ENCODE measurements at places on chromosomes 5 and 9. TPM values are rescaled to one million over a fixed set of nuclear protein-coding genes. Genes with fewer than 3 reads are reported as not detected.

DNA sequence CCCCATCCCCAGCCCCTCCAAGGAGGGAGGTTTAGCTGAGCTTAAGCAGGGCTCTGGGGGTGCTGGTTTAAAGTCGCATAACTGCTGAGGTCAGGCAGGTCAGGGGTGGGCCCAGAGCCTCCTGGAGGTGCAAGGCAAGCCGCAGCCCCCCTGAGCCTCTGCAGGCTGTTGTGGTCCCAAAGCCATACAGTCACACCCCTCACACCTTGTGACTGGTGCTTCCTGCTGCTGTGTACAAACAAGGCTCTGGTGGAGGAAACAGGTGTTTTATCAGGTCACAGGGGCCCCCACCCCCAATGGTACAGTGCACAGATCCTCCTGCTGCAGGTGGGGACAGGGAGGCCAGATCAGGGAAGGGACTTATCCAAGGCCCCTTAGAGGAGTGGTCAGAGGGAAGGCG lies 8.0 kb downstream of the TCF7 start:
- no peak overlapping the region for H3K27ac ChIP-seq
- H3K36me3 ChIP-seq = no peaks in the 10 kb centered on the region
- H3K4me3 ChIP-seq = no peak overlapping the region

- DNase-seq = no peak
- peaks cover 11% of the 10 kb centered on the region for H3K36me3 ChIP-seq
- H3K4me1 ChIP-seq = peaks cover 2% of the 10 kb centered on the region
- no peak overlapping the region for H3K27ac ChIP-seq
These were observed 5.1 kb downstream of the NFIB start for GRCh38 chr9:14308853-14309145.

GRCh38 chr5:100517301-100517974 lies 17.7 kb upstream of the FAM174A start:
- H3K4me3 ChIP-seq = no peak overlapping the region
- H3K27me3 ChIP-seq = no peaks in the 10 kb centered on the region
- H3K4me1 ChIP-seq = no peaks in the 10 kb centered on the region
- H3K27ac ChIP-seq = no peak overlapping the region
- no peak for DNase-seq
- H3K36me3 ChIP-seq = no peaks in the 10 kb centered on the region

- DNase-seq = no peak
- no peaks in the 10 kb centered on the region for H3K27me3 ChIP-seq
- no peaks in the 10 kb centered on the region for H3K4me1 ChIP-seq
- no peak overlapping the region for H3K4me3 ChIP-seq
- no peak overlapping the region for H3K27ac ChIP-seq
These were observed 421.1 kb downstream of the KIF4B start for GRCh38 chr5:155434681-155435080.

DNA sequence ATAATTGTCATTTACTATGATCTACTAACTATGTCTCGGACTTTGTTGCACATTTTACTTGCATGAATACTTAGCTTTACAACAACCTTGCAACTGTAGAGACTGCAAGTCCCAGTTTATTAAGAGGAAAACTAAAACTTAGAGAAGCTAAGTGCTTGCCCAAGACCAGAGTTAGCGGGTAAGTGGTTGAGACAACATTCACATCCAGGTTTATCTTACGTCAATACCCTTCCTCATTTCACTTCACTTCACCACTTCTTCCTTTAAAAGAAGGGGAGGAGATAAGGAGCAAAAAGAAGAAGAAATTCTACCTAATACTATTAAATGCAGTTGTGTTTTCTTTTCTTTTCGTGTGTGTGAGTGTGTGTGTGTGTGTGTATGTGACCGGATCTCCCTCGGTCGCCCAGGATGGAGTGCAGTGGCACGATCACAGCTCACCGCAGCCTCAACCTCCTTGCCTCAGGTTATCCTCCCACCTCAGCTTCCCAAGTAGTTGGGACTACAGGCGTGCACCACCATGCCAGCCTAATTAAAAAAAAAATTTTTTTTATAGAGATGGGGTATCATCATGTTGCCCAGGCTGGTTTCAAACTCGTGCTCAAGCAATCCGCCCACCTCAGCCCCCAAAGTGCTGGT lies 37.4 kb downstream of the MEGF9 start:
- H3K27ac ChIP-seq = no peak overlapping the region
- no peaks in the 10 kb centered on the region for H3K36me3 ChIP-seq

Gene RMRP
- total RNA-seq = 36,256 TPM

Gene MYOZ3
- total RNA-seq = 0.66 TPM

Gene STKLD1
- total RNA-seq = 1.9 TPM

Gene PCDHGB3
- 4.4 TPM for total RNA-seq

Gene SIT1
- 3.1 TPM for total RNA-seq

Gene BTNL8
- total RNA-seq = 0.19 TPM
